Hematopoietic multipotent progenitor cell treated with erythropoietin and hydrocortisone succinate and interleukin-3 and kit ligand, for 4 days (in vitro differentiated cells): ENCODE measurements at places on chromosomes 5 and 9.

GRCh38 chr9:16659096-16659495 is 211.4 kb downstream of the BNC2 start:
- DNase-seq = no peak

DNA sequence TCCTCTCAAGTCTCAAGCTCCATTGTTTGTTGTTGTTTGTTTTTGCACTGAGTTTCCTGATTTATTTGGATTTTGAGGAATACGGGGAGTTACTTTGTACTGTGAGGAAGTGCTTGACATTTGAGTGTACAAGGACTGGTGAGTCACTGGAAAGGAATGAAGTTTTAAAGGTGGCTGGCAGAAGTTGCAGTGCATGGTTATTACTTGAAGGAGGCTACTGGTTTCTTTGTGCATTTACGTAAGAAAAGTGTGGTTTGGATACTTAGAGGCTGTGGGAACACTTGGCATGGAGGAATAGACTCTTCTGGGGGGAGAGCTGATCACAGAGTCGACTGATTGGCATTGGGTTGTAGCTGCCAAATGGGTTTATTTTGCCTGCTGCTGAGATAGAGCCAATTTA is 919.0 kb downstream of the TAF11L14 start:
- DNase-seq = no peak

DNA sequence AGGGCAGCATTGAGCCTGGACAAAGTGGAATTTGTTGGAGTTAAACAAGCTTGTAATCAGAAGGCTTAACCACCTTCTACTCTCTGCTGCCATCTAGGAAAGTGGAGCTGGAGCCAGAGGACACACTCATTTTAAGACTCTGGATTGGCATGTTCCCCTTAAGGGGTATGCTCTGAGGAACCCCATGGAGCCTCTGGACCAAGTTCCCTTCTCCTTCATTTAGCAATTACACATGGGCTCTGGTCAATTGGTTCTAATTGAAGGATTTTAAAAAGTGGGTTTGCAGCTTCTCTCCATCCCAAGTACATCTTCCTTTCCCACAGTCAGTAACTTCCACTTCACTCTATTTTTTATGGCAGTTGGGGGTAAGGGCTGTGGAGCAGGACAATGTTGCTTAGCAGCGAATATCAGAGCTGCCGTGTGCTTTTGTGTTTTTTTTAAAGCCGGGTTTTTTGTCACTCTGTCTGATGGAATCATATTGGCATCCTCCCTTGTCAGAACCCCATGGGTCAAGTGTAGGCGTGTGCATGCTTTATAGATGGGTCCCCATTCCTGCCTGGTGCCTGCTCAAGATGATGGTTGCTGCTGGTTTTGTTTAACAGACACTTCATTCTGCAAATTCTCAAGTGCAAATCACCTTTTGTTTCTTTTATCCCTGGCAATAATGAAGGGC is 330.7 kb upstream of the ADAMTSL1 start:
- DNase-seq = no peak

DNA sequence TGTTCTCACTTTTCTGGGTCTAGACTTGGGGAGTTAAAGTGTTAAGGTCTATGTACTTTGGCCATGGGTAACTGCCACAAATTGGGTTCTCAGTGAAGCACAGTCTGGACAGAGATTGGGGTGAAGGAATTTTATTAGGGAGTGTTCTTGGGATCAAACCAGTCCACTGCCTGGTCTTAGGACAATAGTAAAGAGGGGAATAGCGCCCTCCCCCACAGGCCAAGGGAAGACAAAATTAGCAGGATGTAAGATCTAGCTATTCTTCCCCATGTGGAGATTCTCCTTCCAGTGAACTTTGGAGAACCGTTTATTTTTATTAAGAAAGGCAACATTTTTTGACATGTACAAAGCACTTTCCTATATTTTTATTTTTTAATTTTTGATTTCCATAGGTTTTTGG is 18.4 kb upstream of the RIC1 start:
- no peak for DNase-seq

GRCh38 chr5:12277504-12278192 is 373.4 kb upstream of the CTNND2 start:
- DNase-seq = no peak
